Heart right ventricle (tissue), 16 donors: ENCODE measurements at places on chromosomes 2 and 18.
A peak's percentile ranks its signal among the peaks of the same experiment; 100 is the strongest.

GRCh38 chr2:137255990-137256389 is 490.6 kb downstream of the THSD7B start:
- no peak for DNase-seq

GRCh38 chr2:100321179-100321865 is 979 bp downstream of the LONRF2 start:
- DNase-seq, result peak; percentile 5

DNA sequence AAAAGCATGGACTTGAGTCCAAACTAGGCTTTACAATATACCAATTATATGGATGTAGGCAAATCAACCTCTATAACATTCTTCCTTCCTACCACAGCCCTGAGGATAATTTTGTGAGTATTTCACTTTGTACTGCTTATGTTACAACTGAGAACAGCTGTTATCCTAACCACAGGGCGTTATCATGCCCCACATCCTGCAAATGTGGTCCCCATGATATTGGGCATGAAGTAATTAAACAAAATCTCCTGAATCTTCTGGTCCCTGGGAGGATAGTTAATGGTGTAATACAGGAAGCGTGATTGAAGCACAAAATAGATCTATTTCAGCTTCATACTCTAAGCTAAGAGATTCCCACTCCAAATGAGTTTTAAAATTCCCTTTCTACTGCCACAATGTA is 223.6 kb downstream of the CDH20 start:
- no peak for DNase-seq

GRCh38 chr18:57649556-57650500 is 28.2 kb upstream of the NARS1 start:
- DNase-seq, result no peak

GRCh38 chr2:25276569-25277465 is 64.9 kb downstream of the DNMT3A start:
- peak; percentile 82 for DNase-seq

GRCh38 chr2:230691005-230691647 is 21.5 kb upstream of the CAB39 start:
- no peak for DNase-seq

GRCh38 chr2:105181282-105181681 is 60.3 kb upstream of the GPR45 start:
- no peak for DNase-seq

DNA sequence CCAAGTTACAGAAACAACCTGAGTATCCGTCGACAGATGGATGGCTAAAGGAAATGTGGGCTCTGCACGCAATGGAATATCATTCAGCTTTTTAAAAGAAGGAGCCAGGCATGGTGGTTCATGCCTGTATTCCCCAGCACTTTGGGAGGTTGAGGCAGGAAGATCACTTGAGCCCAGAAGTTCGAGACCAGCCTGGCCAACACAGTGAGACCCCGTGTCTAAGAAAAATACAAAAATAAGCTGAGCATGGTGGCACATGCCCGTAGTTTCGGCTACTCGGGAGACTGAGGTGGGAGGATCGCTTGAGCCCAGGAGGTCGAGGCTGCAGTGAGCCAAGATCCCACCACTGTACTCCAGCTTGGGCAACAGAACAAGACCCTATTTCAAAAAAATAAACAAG is 34.3 kb downstream of the TCF7L1 start:
- no peak for DNase-seq

- DNase-seq, result no peak
Observed at GRCh38 chr2:112253261-112253815, 1.5 kb downstream of the ZC3H8 start.

DNA sequence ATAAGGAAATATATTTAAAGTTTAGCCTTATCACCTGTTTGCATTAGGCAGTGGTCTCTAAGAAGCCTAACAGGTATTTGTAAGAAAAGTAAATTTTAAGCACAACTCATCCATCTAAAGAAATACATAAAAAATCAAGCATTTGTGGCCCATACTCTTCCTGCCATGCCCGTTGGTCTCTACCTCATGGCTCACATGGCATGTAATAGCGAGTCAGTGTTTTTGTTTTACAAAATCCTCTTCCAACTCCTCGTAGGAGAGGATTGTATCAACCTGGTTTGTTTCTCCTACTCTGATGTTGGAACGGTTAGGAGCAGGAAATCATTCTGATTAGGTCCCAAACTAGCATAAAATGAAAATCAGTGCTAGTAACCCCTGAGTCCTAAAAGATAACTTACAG is 91.8 kb downstream of the FMNL2 start:
- DNase-seq, result no peak

DNA sequence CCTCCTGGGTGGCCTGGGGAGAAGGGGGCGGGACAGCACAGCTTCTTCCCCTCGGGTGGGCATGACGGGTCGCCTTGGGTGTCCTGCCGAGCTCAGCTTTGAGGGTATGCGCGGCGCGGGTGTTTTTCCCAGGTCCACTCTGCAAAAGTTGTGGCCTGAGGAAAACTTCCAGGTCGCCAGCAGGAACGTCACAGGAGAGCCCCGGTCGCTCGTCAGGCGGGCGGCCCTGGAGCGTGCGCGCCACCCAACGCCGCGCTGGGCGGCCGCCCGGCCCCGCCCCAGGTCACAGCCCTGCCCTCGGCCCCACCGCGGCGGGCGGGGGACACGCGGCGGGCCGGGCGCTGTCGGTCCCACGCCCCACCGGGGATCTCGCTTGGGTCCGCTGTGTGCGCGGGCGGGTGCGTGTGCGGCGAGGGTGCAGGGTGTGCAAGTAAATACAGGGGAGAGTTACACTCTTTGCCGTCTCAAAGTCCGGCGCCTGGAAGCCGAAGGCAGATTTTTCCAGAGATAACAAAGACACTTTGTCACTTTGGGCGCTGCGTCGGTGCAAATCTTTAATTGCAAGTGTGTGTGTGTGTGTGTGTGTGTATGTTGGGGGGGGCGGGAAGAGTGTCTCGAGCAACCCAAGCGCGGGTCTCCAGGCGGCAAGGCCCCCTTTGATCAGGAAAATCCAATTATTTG is 616 bp upstream of the SP5 start:
- peak; percentile 31 for DNase-seq

GRCh38 chr2:133841900-133842299 is 273.6 kb upstream of the NCKAP5 start:
- peak; percentile 16 for DNase-seq
